Lung (tissue), 17 donors: ENCODE measurements at places on chromosomes 2 and 18. TPM values are rescaled to one million over a fixed set of nuclear protein-coding genes. Genes with fewer than 3 reads are reported as not detected.

SIX2 gene
- total RNA-seq = 0.34 TPM

RGPD3 gene
- 0.71 TPM for total RNA-seq

- no peaks in the 10 kb centered on the region for H3K36me3 ChIP-seq
- no peak overlapping the region for H3K4me3 ChIP-seq
- peaks cover 13% of the 10 kb centered on the region for H3K4me1 ChIP-seq
- H3K27ac ChIP-seq = no peak overlapping the region
- no peak for DNase-seq
Measured at GRCh38 chr2:176521878-176522670, 252.8 kb downstream of the MTX2 start.

DNA sequence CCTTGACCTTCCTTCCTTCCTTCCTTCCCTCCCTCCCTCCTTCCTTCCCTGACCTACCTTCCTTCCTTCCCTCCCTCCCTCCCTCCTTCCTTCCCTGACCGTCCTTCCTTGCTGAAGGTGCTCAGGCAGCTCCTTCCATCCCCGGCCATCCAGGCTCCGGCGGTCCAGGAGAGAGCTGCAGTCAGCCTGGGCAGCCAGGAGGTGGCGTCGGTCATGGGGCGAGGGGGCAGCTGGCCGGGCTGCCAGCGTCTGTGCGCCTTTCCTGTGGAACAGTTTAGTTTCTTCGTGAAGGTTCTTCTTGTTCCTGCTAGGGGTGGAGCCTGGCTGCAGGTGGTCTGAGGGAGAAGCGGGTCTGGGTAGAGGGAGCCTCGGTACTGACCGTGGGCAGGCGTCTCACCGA, 15.7 kb downstream of the GPR35 start:
- no peaks in the 10 kb centered on the region for H3K4me1 ChIP-seq
- no peaks in the 10 kb centered on the region for H3K36me3 ChIP-seq
- peaks cover 8% of the 10 kb centered on the region for H3K27me3 ChIP-seq
- DNase-seq = peak; percentile 15
- H3K4me3 ChIP-seq = no peak overlapping the region

CENPA gene
- total RNA-seq = 0.71 TPM

DNA sequence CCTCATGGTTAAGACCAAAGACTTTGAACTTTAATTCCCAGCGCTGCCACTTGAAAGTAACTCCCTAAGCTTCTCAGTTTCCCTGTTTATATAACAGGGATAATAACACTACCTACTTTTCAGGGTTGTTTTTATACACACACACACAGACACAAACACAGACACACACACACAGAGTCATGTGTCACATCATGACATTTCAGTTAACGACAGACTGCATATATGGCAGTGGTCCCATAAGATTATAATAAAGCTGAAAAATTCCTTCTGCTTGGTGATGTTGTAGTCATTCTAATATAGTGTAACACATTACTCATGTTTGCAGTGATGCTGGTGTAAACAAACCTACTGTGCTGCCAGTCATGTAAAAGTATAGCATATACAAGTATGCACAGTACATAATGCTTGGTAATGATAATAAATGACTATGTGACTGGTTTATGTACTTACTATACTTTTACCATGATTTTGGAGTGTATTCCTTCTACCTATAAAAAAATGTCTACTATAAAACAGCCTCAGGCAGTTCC, 89.2 kb upstream of the ITGA4 start:
- H3K27ac ChIP-seq = no peak overlapping the region
- DNase-seq = no peak
- peaks cover 9% of the 10 kb centered on the region for H3K4me1 ChIP-seq
- H3K36me3 ChIP-seq = no peaks in the 10 kb centered on the region

- no peak overlapping the region for H3K4me3 ChIP-seq
- DNase-seq = peak; percentile 48
- H3K4me1 ChIP-seq = peaks cover 21% of the 10 kb centered on the region
- no peaks in the 10 kb centered on the region for H3K36me3 ChIP-seq
Measured at GRCh38 chr2:237056287-237056875, 29.3 kb upstream of the COPS8 start.

DNA sequence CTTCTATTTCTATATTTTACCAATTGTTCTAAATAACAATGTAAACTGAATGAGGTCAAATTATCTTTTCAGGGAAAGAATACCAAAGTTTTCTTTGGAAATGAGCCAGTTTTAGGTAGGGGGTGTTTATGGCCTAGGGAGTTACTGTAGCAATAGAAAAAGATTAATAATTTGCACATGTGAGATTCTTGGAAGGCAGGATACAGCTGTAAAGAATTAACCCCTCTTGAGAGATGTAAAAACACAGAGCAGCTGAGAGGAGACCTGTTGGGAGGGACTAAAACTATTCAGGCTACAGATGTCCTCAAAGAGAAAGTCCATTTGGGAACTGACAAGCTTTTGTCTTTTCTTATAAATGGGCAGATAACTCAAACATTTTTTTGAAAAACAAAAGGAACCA, 182.2 kb downstream of the FIGN start:
- no peak overlapping the region for H3K27ac ChIP-seq
- no peaks in the 10 kb centered on the region for H3K36me3 ChIP-seq
- no peak for DNase-seq
- H3K27me3 ChIP-seq = no peaks in the 10 kb centered on the region
- H3K4me1 ChIP-seq = no peaks in the 10 kb centered on the region
- H3K4me3 ChIP-seq = no peak overlapping the region

DNA sequence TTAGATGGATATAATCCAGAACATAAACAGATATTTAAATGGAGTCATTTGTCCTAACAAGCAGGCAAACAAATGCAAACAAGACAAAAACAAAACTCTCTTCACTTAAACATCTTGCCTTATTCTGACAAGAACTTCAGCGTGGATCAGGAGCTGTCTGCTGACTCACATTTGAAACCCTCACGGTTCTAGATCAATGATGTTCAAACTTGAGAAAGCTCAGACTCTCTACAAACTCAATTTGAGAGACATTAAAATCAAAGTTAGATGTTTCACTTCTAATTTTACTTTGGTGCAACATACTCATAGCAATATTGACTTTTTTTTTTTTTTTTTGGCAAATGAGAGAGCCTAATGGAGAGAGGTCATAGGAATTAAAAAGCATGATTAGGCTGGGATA, 362.8 kb upstream of the SLC14A2 start:
- no peak overlapping the region for H3K4me3 ChIP-seq
- H3K27ac ChIP-seq = no peak overlapping the region
- DNase-seq = no peak
- H3K4me1 ChIP-seq = peaks cover 34% of the 10 kb centered on the region

GRCh38 chr2:142870526-142870925, 6.9 kb upstream of the KYNU start:
- H3K27ac ChIP-seq = no peak overlapping the region
- H3K36me3 ChIP-seq = no peaks in the 10 kb centered on the region
- H3K4me3 ChIP-seq = no peak overlapping the region
- peaks cover 5% of the 10 kb centered on the region for H3K4me1 ChIP-seq

DNA sequence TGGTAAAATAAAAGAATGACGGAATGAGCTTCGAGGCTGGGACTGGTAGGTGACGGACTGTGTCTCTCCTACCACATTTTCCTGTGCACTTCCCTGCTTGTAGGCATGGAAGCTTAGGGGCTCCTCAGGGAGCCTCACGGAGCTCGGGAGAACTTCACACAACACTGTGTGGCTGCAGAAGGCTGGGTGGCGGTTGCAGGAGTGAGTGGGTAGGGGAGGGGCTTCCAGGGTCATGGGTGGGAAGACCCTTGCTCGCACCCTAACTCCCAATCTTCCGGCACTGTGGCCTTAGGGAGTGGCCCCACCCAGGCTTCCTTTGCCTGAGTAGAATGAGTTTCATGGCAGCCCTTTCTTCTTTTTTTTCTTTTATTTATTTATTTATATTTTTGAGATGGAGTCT, 128.6 kb downstream of the INHBB start:
- H3K27me3 ChIP-seq = no peaks in the 10 kb centered on the region
- no peaks in the 10 kb centered on the region for H3K36me3 ChIP-seq
- no peak for DNase-seq
- peak overlapping the region; percentile 82 for H3K27ac ChIP-seq
- H3K4me1 ChIP-seq = peaks cover 14% of the 10 kb centered on the region
- no peak overlapping the region for H3K4me3 ChIP-seq

DNA sequence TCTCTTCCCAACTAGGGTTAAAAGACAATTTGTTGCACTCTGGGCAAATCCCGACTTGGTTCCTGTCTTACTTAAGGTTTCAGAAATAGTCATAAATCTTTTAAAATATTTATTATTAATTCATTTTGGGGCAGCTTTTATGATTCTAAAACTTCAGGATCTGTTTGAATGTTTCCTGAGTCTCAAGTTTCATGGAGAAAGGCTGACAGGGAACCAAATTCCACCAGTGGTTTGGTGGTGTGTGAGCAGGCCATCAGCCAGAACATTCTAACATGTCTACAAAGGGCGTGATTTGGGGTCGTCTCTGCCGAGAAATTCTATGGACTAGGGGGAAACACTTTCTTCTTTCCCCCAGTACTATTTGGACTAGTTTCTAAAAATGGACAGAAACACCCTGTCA, 366.4 kb downstream of the ZNF521 start:
- peaks cover 2% of the 10 kb centered on the region for H3K27me3 ChIP-seq
- H3K27ac ChIP-seq = no peak overlapping the region
- H3K36me3 ChIP-seq = no peaks in the 10 kb centered on the region
- peaks cover 25% of the 10 kb centered on the region for H3K4me1 ChIP-seq
- DNase-seq = peak; percentile 20

PTRHD1 gene
- total RNA-seq = 32.5 TPM

DNA sequence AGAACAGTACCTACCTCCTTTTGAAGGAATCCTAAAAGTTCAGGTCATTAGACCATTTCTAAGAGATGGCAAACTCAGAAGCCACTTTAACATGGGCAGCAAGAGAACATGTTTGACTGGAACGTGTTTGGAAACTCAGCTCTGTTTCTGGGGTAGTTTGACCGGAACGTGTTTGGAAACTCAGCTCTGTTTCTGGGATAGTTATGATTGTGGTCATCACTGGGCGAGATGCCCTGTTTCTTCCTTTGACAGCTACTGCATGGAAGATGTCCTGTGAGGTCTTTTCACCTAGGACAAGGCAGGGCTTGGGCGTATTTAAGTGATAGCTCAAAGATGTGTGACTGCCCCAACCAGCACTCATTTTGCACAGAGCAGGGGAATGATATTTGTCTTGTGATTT, 19.9 kb upstream of the SERPINB13 start:
- no peaks in the 10 kb centered on the region for H3K36me3 ChIP-seq
- no peak for DNase-seq
- H3K4me1 ChIP-seq = no peaks in the 10 kb centered on the region
- no peaks in the 10 kb centered on the region for H3K27me3 ChIP-seq

DNA sequence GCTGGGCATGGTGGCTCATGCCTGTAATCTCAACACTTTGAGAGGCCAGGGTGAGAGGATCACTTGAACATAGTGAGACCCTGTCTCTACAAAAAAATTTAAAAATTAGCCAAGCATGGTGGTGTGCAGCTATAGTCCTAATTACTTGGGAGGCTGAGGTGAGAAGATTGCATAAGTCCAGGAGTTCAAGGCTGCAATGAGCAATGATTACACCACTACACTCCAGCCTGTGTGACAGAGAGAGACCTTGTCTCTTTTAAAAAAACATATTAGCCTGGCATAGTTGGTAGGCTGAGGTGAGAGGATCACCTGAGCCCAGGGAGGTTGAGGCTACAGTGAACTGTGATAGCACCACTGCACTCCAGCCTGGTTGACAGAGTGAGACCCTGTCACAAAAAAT, 13.7 kb downstream of the TRAPPC8 start:
- no peaks in the 10 kb centered on the region for H3K27me3 ChIP-seq
- DNase-seq = no peak
- H3K4me1 ChIP-seq = no peaks in the 10 kb centered on the region

DNA sequence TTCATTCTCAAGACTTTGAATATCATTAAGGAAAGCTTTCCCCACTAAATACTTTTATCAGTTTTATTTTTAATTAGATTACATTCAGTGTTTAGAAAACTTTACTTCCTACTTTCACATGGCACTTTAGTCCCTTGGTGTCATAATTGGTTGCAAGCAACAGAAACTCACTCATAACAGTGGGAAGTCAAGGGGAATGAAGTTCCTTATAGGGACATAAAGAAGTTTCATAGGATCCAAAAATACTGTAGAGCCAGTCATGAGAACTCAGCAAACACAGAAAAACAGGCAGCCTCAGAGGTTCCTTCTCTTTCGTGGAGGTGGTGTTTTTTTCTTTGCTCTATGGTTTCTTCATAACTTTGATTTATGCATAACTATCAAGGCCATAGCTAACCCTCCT, 809.0 kb downstream of the BCL11A start:
- no peaks in the 10 kb centered on the region for H3K27me3 ChIP-seq
- no peak overlapping the region for H3K27ac ChIP-seq
- no peak overlapping the region for H3K4me3 ChIP-seq
- no peaks in the 10 kb centered on the region for H3K4me1 ChIP-seq
- H3K36me3 ChIP-seq = no peaks in the 10 kb centered on the region

DNA sequence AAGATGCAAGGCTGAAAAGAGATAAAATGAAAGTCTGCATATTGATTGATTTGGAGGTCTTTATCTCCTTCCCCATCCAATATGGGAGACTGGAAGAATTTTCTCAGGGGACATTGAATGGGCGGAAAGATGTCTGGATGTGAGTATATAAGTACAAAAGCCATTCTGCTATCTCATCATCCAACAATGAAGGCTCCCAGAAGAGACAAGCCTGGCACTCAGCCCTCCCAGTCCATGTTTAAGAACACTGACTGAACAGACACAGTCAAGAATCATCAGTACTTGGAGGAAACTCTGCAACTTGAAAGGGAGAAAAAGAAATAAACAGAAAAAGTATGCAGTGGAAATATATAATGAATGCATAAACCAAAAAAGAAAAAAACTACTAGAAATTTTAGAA, 80.9 kb downstream of the PTRHD1 start:
- no peak overlapping the region for H3K4me3 ChIP-seq
- no peaks in the 10 kb centered on the region for H3K27me3 ChIP-seq
- peaks cover 13% of the 10 kb centered on the region for H3K36me3 ChIP-seq
- no peaks in the 10 kb centered on the region for H3K4me1 ChIP-seq

MAT2A gene
- 228 TPM for total RNA-seq
